ENCODE measurements at places on chromosomes 16 and 17. TPM values are rescaled to one million over a fixed set of nuclear protein-coding genes. Genes with fewer than 3 reads are reported as not detected.

DNA sequence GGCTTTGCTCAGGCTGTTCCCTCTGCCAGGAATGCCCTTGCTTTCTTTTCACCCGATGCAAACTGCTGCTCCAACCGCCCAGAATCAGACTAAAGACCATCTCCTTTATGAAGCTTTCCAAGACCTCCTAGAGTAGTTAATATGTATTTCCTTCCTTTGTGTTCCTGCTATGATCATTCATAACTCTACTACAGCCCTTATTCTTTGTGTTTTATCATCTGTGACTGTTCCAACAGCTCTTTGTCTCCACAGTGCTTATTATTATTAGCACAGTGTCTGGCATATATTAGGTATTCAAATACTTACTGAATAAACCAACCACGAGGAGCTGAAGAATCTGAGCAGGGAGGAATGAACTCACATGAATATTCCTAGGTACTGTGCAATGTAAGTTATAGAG, 7.6 kb downstream of the PSME3IP1 start:
- no peak for DNase-seq

DNA sequence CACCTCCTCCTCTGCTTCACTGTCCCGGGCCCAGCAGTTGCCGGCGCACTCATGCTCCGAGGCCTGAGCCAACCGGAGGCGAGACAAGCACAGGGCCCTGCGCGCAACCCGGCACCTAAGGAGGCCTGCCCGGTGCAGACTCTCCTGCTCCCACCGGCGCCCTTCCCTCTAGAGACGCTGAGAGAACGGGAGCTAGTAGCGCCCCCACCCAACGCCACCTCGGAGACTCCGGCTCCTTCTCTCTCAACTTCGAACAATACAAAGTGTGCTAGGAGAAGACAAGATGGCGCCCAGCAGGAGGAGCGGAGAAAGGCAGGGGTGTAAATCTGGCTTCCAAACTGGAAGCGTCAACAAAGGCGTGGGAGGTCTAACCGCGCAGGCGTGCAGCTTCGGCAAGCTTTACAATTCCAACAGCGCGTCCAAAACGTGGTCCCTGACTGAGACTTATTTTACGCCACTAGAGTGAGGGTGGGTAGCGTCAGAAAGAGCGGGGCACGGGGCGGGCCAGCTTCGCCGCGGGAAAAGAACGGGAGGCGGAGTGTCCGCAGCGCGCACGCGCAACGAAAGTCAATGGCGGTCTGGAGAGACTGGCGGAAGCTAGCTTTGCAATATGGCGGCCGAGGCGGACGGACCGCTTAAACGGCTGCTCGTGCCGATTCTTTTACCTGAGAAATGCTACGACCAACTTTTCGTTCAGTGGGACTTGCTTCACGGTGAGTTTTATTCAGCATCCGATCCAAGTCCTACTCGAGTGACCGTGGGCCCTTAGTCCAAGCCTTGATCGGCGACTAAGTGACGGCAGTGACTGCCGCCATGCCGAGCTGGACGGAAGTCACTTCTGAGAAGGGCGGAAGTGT, at the start of gene MPDU1:
Gene MPDU1 (plus strand): TSS at position 600 of the 857 bp plus-strand sequence. CDS start 11 bp downstream, at position 611.
- DNase-seq = peak; percentile 86

DNA sequence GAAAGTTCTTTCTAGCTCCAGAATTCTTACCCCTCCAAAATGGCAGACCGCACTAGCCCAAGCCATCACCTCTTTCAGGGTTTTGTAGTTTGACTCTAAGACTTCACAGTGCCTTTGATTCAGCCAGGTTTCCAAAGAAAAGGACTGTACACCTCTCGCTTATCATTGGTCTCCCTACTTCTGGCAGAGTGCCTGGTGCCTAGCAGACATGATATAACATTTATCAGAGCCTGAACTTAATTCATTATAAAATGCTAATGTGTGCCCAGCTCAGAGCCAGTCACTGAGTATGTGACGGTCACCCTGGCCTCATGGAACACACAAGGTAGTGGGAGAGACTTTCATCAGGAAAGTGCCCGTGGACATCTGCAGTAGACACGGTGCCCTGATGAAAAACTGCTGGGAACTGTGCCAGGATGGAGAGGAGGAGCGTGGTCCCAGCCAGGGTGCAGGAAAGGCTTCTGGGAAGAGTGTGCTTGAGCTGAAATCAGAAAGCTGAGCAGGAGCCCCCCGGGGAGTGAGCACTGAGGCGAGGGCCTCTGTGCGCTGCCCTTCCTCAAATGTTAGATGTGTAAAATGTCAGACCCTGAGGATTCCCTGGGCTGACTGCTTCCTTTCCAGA, 34.3 kb upstream of the LGALS9 start:
- DNase-seq = no peak

Gene NDRG4
- 38.4 TPM for total RNA-seq

DNA sequence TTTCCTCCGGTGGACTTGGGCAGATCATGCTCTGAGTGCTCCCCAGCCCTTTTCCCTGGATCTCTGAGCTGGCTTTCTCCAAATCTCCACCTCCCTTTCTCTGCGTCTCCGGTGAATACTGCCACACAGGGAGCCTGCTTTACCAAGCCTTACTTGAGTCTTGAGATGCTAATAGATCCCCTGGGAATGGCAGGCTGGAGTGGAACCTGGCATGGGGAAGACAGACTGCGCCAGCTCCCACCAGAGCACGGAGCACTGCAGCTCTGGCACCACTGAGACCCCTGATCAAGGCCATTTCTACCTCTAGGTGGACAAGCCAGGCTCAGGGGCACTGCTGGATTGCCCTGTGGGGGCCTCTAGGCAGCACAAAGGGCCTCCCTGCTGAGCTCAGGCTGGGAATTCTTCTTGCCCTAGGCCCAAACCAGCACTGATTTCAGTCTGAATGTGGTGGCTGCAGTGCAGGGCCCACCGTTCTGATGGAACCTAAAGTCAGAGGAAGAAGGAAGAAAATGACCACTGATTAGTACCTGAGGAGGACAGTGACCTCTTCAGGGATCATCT, 74.3 kb upstream of the CRHR1 start:
- DNase-seq = no peak

GRCh38 chr16:80208015-80208414, 332.8 kb upstream of the DYNLRB2 start:
- DNase-seq = no peak

DNA sequence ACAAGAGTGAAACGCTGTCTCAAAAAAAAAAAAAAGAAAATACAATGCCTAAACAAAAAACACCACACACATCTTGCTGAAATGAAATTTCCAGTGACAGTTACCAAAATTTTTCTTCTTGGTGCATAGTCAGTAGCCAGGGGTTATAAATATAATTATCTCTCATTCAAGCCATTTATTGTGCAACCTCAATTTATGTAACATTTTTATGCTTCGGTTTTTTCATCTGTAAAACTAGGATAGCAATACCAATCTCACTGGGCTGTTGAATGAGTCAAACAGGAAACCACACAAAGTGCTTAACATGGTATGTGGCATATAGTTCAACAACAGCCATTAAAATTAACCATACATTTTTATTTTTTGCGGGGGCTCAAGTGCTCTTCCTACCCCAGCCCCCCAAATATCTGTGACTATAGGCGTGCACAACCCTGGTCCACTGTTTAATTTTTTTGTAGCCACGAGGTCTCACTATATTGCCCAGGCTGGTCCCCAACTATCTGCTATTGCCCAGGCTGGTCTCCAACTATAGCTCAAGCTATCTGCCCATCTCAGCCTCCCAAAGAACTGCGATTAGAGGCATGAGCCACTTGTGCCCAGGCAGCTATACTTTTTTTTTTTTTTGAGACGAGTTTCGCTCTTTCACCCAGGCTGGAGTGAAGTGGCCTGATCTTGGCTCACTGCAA, 2.6 kb downstream of the COG4 start:
- no peak for DNase-seq

Gene C17orf113
- not detected for total RNA-seq

GRCh38 chr17:8857919-8858318, 9.6 kb downstream of the PIK3R6 start:
- no peak for DNase-seq

DNA sequence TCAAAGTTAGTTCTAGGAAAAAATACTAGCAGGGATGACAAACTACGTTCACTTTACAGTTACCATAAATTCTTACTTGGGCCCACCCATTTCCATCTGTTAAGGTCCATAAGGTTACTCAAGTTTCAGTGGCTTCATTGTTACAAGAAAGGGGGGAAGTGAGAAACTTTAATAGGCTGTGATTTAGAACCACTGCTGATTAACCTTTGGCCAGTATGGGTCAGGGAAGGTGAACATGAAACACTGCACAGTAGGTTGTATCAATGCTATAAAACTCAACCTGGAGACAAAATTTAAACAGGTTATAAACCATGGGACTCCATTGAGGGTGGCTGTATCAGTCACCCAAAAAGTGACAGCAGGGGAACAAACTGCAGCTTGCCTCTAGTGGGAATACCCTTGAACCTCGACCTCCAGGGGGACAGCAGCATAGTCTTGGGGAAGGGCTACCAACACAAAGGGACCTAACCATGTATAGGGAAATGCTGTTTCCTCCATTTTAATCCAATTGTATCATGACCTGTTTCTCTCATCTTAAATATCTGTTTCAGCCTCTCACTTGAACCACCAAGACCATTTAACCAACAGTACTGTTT, 10.4 kb downstream of the PTRH2 start:
- no peak for DNase-seq

DNA sequence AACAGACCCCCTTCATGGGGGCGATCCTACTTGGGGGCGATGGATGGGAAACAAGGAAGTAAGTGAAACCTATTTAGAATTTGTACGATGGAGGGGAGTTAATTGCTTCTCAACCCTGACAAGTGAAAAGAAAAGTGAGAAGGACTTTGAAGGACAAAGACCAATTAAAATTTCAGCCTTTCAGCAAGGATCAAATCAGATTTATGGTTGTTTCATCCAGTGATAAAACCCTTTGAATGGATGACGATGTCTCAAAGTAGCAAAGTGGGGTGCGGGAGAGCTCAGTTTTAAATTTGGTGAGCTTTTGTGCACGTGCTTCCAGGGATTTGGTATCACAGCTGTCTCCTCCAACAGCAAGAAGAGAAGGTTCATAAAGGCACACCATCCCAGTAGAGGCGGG, 51.7 kb downstream of the CMIP start:
- no peak for DNase-seq

- DNase-seq = no peak
These were observed 943 bp downstream of the DYNC1LI2 start for GRCh38 chr16:66750279-66751052.

Gene WNT3
- 0.47 TPM for total RNA-seq

GRCh38 chr17:80955671-80956280, 35.9 kb upstream of the CHMP6 start:
- DNase-seq = no peak

Gene HBA2
- total RNA-seq = not detected

GRCh38 chr16:50114357-50115129, 38.6 kb upstream of the TENT4B start:
- no peak for DNase-seq

GRCh38 chr17:26765860-26766709, 527.8 kb upstream of the WSB1 start:
- DNase-seq = no peak

Gene EPN3
- 0.23 TPM for total RNA-seq

- no peak for DNase-seq
These were observed 61.7 kb upstream of the ZNF469 start for GRCh38 chr16:88320947-88321634.

GRCh38 chr17:30477774-30478115, 537 bp downstream of the GOSR1 start:
- peak; percentile 3 for DNase-seq

- no peak for DNase-seq
These were observed 10.3 kb upstream of the SLC52A1 start for GRCh38 chr17:5045496-5045895.

Gene XYLT2
- 45.8 TPM for total RNA-seq

Gene PCTP
- total RNA-seq = 22.6 TPM

Gene TP53TG3C
- total RNA-seq = not detected

Gene ARHGAP23
- total RNA-seq = 83.4 TPM

DNA sequence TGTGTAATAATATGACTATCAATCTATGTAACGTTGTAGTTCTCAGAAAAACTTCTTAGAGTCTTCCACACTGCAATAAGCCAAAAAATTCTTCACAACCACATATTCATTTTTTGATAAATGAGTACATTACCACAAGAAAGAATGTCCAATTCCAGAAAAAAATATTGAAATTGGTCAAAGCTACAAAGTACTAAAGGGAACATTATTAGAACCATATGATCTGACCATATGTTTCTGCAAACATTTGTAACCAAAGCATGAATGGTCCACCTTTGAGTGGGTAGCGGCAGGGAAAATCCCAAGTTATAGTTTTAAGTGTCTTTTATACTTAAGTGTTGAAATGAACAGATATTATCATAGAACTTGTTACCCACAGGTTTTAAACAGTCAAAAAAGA, 71.7 kb upstream of the NACA2 start:
- DNase-seq = no peak

GRCh38 chr16:53511084-53511402, 8.0 kb upstream of the AKTIP start:
- DNase-seq = no peak

DNA sequence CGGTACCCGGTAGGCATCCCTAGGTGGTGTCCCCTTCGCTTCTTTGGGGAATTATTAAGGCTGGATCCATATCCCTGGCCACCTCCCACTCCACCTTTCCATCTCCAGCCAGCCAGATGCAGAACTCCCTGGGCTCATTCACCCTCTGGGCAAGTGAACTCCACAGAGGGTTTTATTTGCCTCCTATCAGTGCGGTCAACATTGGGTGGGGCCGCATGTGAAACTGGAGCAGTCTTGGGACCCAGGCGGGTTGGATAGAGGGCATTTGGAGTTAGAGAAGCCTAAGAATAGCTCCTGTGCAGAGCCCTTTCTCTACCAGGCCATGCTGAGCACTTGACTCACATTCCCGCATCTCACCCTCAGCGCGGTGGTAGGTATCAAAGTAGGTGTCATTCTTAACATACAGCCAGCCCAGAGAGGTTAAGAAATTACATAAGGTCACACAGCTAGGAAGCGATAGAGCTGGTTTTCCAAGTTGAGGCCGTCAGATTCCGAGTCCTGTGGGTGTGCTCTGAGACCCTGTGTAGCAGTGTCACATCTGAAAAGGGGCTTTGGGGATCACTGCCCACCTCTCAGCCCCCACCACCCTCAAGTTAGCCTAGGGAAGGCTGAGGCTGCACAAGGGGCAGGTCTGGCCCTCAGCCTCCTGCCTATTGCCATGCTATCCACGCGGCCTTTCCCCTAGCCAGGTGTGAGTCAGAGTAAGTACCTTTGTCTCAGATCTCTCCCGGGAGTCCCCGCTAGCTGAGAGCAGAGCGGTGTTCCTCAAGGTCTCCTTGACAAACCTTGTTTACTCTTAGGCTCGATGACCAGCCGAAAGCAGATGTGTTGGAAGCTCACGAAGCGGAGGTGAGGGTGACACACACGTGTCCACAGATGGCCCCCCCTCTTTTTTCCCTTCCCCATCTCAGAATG, 26.9 kb upstream of the LGALS9 start:
- no peak for DNase-seq

GRCh38 chr16:2096853-2097595, 38.7 kb downstream of the PKD1 start:
- DNase-seq = no peak

Gene SOX8
- 0.06 TPM for total RNA-seq

- DNase-seq = no peak
These were observed 344.3 kb downstream of the WWOX start for GRCh38 chr16:78443542-78444364.

Data from glomerular endothelial cell (primary cell).